Mammary epithelial cell (primary cell): ENCODE measurements at places on chromosomes 3 and 15. TPM values are rescaled to one million over a fixed set of nuclear protein-coding genes. Genes with fewer than 3 reads are reported as not detected.

The SPATA12 gene
- not detected for total RNA-seq

The COL7A1 gene
- 312 and 425 TPM in 2 replicates for total RNA-seq

The NCK1 gene
- total RNA-seq: 46.2 TPM

The SLC6A1 gene
- not detected in 2 replicates for total RNA-seq

The ADAMTS9 gene
- total RNA-seq: 3.7 and 7.5 TPM in 2 replicates

The SETD5 gene
- total RNA-seq: 140 and 146 TPM in 2 replicates

The BFSP2 gene
- not detected in 2 replicates for total RNA-seq

The STRA6 gene
- total RNA-seq: 0.17 TPM

The DPPA2 gene
- total RNA-seq: not detected

The KLF15 gene
- total RNA-seq: 0.17 TPM

The MAN2C1 gene
- total RNA-seq: 78.2 TPM

The ARNT2 gene
- total RNA-seq: 2.3 TPM

The SNRPN gene
- total RNA-seq: 118 TPM

The SCG5 gene
- total RNA-seq: 1.8 and 3.6 TPM in 2 replicates

The MST1R gene
- 38.9 and 62.2 TPM in 2 replicates for total RNA-seq

The CDC25A gene
- 7.3 TPM for total RNA-seq

The HSPBAP1 gene
- 9.6 and 20.4 TPM in 2 replicates for total RNA-seq

The CPLX3 gene
- not detected in 2 replicates for total RNA-seq

The ITGA11 gene
- 0.67 TPM for total RNA-seq

The IMPDH2 gene
- 205 and 276 TPM in 2 replicates for total RNA-seq

The PRICKLE2 gene
- total RNA-seq: 9.6 and 23.2 TPM in 2 replicates

The CLRN1 gene
- not detected in 2 replicates for total RNA-seq
